Activated CD4-positive, alpha-beta T cell treated with anti-CD3 and anti-CD28 coated beads, Interleukin-2, amount 50 U/mL, for 1 hour (primary cell): ENCODE measurements at places on chromosomes 4 and X.

GRCh38 chr4:1668488-1668840 lies 15.6 kb downstream of the FAM53A start:
- no peak for DNase-seq

DNA sequence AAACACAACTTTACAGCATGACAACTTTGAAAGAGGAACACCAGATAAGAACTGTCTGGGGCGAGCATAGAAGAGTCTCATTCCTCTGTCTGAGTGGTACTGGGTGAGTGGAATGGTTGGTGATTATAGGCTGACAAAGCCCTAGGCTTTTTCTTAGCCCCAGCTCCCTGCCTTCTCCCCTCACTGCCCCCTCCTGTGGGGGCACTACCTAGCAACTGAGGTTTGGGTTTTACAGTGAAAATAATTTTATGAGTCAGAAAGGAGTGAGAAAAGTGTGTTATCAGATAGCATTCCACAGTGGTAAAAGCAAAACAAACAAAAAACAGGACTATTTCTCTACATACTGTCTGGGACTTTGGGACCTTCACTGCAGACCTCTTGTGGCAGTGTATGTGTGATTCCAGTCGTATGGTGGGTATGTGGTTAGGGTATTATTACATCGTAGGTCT lies 10.5 kb upstream of the TMEM165 start:
- no peak for DNase-seq

DNA sequence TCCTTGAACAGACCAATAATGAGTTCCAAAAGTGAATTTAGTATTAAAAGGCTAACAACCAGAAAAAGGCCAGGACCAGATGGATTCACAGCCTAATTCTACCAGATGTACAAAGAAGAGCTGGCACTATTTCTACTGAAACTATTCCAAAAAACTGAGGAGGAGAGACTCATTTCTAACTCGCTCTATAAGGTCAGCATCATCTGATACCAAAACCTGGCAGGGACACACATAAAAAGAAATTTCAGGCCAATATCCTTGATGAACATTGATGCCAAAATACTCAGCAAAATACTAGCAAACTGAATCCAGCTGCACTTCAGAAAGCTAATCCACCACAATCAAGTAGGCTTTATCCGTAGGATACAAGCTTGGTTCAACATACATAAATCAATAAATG lies 35.8 kb upstream of the USP46 start:
- no peak for DNase-seq

GRCh38 chr4:6282314-6282771 lies 12.7 kb downstream of the WFS1 start:
- no peak for DNase-seq

DNA sequence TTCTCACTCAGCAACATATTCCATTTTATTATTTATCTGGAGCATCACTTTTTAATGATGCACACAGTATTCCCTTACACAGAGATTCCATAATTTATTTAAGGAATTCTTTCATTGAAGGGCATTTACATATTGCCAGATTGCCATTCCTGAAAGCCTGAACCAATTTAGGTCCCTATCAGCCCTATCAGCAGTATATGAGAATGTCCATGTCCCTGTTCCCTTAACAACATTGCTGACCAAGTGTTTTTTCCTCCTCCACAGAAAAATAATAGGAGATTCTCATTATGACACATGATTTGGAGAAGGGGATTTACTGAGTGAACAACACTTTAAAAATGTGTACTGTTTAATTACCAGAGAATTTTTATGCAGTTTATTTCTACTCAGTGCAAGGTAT lies 90.1 kb upstream of the PHOX2B start:
- DNase-seq: no peak

DNA sequence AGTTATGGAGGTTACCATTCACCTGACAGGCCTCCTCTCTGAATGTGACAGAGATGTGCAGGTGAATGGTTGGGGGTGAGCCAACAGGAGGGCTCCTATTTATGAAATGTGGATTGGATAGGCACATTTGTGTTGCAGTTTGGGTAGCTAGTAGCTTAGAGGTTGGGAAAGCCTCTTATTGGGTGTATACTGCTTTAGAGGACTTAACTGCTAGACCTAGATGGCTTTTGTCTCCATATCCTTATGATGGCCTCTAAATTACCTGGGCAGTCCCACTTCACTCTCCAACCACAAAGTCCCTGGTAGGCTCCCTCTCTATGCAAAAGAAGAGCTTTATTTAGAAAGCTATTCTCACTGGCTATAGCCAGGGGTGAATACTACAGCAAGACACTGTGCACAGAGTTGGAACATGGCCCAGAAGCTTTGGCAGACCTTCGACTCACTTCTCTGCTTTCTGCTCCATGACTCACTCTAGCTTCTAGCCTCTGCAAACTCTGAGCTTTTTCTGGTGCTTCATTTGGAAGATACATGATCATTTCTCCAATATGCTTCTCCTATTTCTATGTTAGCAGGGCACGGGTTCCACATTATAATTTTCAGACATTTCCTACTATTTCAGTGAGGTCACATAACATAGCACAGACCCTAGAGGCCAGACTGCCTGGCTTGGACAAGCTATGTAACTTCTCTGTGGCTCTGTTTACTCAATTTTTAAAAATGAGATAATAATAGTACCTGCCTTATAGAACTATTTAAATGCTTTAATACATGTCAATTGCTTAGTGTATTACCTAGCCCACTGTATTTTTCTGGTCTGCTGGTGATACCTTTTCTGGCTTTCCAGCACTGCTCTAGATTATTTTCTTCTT lies 6.0 kb upstream of the VGLL1 start:
- no peak for DNase-seq

DNA sequence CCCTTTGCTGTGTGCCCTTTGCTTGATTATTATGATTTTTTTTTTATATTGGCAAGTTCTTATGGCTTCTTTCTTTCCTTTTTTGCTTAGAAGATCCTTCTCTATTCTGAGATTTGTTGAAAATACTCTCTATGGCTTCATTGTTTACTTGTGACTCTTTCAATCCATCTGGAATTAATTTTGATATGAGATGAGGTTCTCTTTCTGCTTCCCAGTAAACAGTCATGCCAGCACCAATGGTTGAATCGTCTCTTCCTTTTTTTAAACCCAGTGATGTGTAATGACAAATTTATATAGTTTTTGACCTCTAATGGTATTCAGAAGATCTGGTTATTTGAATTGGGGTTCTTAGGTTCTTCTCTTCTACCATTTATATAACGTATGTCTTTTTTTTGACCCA lies 121.8 kb downstream of the ARHGAP10 start:
- DNase-seq: no peak

- DNase-seq: no peak
Observed at GRCh38 chr4:167222099-167222498, 12.2 kb downstream of the SPOCK3 start.

DNA sequence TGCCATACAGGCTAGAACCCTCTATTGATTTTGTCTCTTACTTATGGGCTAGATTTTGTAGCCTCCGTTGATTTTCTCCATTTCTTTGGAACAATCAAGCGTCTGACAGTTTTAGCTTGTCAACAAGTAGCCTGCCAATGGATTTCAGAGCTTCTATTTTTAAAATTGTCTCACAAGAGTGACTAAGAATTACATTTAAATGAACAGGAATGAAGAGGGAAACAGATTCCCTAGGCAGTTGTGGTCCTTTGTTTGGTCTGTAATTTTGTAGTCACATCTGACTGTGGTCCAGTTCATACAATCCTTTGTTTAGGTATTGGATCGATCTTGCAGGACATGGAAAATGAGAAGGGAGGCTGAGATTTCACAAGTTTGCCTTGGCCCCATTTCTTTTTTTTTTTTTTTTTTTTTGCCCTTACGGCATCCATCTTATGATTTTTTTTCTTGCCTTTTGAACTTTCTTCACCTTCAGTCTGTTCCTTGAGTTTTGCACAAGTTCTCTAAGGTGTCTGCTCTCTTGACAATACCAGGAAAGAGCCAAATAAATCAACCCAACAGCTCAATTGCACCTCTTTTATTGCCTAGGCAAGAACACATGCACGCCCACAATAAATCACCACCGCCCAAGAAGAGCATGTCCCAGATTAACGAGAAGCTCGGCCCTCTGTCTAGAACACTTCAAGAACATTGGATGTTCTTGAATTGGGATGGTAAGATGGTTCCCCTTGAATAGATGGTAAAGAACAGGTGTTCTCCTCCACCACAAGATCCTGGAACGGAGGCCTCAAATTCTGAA lies 86.5 kb upstream of the EGFL6 start:
- no peak for DNase-seq

GRCh38 chr4:139028191-139028661 lies 12.6 kb downstream of the NOCT start:
- no peak for DNase-seq

- peak; percentile 14 for DNase-seq
Observed at GRCh38 chr4:47913861-47914219, 543 bp downstream of the NFXL1 start.

DNA sequence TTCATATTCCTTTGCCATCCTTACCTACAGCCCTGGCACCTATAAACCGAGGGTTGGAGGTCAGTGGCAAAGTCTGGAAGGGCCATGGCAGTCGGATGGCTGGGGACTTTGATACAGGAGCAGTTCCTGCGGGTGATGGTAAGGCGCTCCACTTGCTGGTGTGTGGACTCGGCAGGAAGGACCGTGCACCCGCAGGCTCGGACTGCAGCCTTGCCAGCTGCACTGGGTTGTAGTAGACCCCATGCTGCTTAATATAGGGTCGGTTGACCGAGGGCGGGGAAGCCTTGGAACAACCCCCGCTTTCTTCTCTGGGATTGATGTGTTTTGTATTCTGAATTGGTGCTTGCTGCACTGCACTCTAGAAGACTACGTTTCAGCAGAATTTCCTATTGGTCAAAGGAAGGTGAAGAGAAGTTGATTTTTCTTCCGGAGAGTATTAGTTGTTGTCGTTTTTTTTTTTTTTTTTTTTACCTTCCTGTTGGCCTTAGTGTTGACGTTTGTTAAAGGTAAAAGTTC lies 638 bp downstream of the BLTP1 start:
- DNase-seq: no peak

GRCh38 chr4:189092581-189092980 lies 848.1 kb upstream of the FRG1 start:
- DNase-seq: no peak

GRCh38 chr4:21380861-21381260 lies 567.7 kb downstream of the KCNIP4 start:
- no peak for DNase-seq

- no peak for DNase-seq
Observed at GRCh38 chr4:39341075-39341725, 25.0 kb downstream of the RFC1 start.

GRCh38 chr4:10413177-10413576 lies 44.0 kb downstream of the ZNF518B start:
- DNase-seq: no peak

DNA sequence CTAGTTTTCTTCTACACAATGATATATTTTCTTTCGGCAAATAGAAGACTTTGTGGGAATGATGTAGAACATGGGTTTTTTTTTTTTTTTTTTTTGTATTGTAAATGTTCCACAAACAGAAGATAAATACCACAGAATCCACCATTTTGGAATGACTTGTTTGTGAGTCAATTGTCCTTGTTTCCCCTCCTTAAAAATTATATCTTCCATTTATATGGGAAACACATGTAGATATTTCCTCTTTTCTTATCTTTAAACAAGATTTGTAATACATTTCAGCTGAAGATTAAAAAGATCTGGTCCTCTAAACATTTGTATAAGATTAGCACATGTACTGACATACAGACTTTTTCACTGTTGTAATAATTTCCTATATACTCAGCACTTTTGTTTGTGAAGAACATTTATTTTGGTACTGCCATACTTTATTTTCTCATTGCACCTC lies 304.6 kb downstream of the SPRY1 start:
- DNase-seq: no peak

GRCh38 chr4:189071241-189071640 lies 869.4 kb upstream of the FRG1 start:
- DNase-seq: no peak

- DNase-seq: no peak
Observed at GRCh38 chr4:150160473-150160872, 82.2 kb downstream of the DCLK2 start.

GRCh38 chrX:45888518-45888917 lies 656.7 kb downstream of the ZNF674 start:
- DNase-seq: no peak
